ENCODE measurements at places on chromosomes 16 and 17. TPM values are rescaled to one million over a fixed set of nuclear protein-coding genes. Genes with fewer than 3 reads are reported as not detected.

- H3K36me3 ChIP-seq: no peaks in the 10 kb centered on the region
- ATAC-seq: no peak
- no peaks in the 10 kb centered on the region for H3K4me1 ChIP-seq
- no peak overlapping the region for H3K27ac ChIP-seq
- H3K27me3 ChIP-seq: no peaks in the 10 kb centered on the region
Observed at GRCh38 chr16:50737420-50737959, 4.4 kb upstream of the CYLD start.

EXOC3L1 gene
- 6.1 TPM for total RNA-seq

DNA sequence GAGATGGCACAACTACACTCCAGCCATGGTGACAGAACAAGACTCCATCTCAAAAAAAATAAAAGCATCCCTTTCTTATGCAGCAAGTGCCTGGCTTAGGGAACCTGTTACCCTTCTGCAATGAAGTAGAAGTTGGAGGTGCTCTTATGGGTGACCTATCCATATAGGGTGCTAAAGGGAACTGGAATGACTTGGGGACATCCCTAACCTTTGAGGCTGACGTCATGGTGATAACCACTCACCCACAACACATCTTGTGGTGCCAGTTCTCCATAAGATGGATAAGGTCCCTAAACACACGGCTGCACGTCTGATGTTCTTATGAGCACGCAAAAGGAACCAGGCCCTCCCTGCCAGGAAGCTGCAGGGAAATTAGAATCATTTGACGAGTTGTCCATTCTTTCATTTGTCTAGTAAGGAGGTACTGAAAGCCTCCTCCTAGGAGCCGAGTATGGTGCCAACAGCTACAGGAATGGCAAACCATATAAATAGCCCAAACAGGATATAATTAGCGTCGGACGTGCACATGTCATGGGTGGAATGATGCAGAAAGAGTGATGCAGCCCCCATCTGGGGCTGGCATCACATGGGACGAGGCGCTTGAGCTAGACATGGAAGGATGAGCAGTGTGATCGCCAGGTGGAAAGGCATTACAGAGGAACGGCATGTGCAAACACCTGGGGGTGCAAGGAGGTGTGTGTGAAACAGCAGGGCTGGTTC, 52.5 kb downstream of the ARHGAP27 start:
- H3K4me3 ChIP-seq: no peak overlapping the region
- no peak for ATAC-seq
- H3K36me3 ChIP-seq: no peaks in the 10 kb centered on the region
- no peak overlapping the region for H3K27ac ChIP-seq
- H3K27me3 ChIP-seq: no peaks in the 10 kb centered on the region

ZKSCAN2 gene
- 5.0 TPM for total RNA-seq

CPNE7 gene
- not detected for total RNA-seq

GRCh38 chr17:21201298-21201595, 12.7 kb downstream of the TMEM11 start:
- ATAC-seq: no peak
- peaks cover 5% of the 10 kb centered on the region for H3K4me1 ChIP-seq
- H3K27ac ChIP-seq: no peak overlapping the region
- H3K4me3 ChIP-seq: no peak overlapping the region
- H3K36me3 ChIP-seq: no peaks in the 10 kb centered on the region

- no peaks in the 10 kb centered on the region for H3K4me1 ChIP-seq
- H3K27me3 ChIP-seq: no peaks in the 10 kb centered on the region
- H3K4me3 ChIP-seq: no peak overlapping the region
- no peak overlapping the region for H3K27ac ChIP-seq
- H3K36me3 ChIP-seq: no peaks in the 10 kb centered on the region
Observed at GRCh38 chr16:28179354-28179753, 32.4 kb downstream of the XPO6 start.

- H3K4me3 ChIP-seq: no peak overlapping the region
- no peaks in the 10 kb centered on the region for H3K36me3 ChIP-seq
- H3K4me1 ChIP-seq: peaks cover 10% of the 10 kb centered on the region
- H3K27me3 ChIP-seq: peaks cover 92% of the 10 kb centered on the region
Observed at GRCh38 chr16:2856061-2856670, 1.8 kb downstream of the PRSS22 start.

DNA sequence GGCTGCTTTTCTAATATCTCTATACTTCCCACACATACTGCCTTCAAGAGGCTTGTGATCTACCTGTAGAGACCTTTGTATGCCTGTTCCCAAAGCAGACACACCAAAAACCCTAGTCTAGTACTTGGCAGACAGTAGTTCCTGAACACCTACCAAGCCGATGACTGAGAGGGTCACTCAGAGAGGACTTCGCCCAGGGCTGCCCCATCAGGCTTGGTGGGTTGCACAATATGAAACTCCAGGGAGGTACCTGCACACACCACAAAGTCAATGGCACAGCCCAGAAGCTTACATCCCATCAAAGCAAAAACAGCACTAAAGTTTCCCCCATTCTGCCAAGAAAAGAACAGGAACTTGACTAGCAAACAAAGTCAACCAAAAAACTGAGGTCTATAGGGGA, 30.3 kb downstream of the ASPA start:
- ATAC-seq: no peak
- no peak overlapping the region for H3K4me3 ChIP-seq
- no peaks in the 10 kb centered on the region for H3K36me3 ChIP-seq
- no peak overlapping the region for H3K27ac ChIP-seq
- H3K4me1 ChIP-seq: no peaks in the 10 kb centered on the region

GRCh38 chr17:77177002-77177741, 36.4 kb downstream of the SEC14L1 start:
- no peak for ATAC-seq
- H3K27me3 ChIP-seq: no peaks in the 10 kb centered on the region
- peaks cover 27% of the 10 kb centered on the region for H3K4me1 ChIP-seq
- H3K27ac ChIP-seq: no peak overlapping the region

CCL11 gene
- 2.8 TPM for total RNA-seq

GRCh38 chr16:57310801-57311200, 26.3 kb upstream of the PLLP start:
- no peaks in the 10 kb centered on the region for H3K27me3 ChIP-seq
- H3K36me3 ChIP-seq: no peaks in the 10 kb centered on the region
- no peaks in the 10 kb centered on the region for H3K4me1 ChIP-seq
- H3K4me3 ChIP-seq: no peak overlapping the region
- H3K27ac ChIP-seq: no peak overlapping the region

All from gastroesophageal sphincter (tissue), 4 donors.